Stimulated activated CD8-positive, alpha-beta memory T cell treated with anti-CD3 and anti-CD28 coated beads, Interleukin-7, amount 100 ng/mL, for 1 hour (primary cell): ENCODE measurements at places on chromosomes 4 and X.

DNA sequence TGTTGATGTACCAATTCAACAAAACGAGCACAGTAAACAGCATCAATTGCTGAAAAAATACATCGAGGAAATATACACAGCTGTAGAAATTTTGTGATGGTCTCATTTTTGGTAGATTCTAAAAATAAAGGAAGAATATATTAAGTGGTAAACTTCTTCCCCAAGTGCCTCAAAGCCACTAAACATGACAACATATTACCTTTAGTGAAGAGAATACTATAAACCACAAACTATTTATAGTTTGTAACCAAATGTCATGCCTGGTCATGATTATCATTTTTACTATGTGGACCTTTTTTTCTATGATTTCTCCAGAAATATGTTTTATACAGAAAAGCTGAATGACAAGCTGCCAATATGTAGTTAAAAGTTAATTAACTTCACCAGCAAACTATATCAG lies 106.9 kb downstream of the THOC2 start:
- DNase-seq: no peak

DNA sequence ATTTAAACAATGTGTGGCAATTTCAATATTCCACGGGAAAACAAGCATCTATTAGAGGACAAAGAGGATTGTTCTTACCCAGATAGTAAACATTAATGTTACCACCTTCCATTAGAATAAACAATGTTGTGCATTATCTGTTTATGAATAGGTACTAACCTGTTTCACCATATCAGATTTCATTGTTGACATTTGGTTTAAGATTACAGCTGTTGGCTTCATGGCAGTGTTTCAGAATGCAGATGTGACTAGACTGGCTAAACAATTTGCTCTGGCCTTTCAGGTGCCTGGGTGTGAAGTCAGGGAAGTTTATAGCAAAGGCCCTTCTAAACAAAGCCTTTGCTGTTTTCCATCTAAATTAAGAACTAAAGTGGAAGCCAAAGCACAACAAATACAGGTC lies 464.7 kb upstream of the FAM47C start:
- no peak for DNase-seq

DNA sequence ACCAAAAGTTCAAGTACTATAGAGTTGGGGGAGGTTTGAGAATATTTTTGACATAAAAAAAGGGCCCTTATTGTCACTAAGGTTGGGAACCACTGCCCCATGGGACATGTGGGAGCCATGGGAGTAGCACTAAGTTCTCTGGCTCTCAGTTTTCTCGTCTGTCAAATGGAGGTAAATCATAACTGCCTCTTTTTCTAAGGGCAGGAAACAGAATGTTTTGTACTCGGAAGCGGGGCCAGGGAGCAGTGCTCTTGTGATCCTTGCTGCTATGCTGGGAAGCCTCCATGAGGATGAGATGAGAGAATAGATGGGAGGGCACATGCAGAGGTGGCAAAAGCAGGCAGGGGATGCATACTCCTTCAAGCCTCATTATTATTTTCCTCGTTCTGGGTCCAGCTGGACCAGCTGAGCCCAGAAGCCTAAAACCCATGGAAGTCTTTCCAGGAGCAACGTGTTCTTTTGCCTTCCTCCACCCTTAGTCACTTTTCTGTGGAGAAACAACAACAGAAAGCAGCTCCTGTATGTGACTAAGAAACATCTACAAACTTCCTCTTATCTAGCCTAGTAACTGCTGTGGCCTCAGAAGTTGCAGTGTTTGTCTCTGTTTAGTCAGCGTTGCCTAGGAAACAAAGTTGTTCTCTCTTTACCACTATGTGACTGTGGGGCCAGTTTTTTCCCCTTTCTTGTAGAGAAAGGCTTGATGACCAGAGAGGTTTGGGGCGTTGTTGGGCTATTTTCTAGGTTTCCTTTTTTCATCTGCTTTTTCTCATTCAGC lies 64.8 kb downstream of the TSC22D3 start:
- DNase-seq: peak; percentile 24

DNA sequence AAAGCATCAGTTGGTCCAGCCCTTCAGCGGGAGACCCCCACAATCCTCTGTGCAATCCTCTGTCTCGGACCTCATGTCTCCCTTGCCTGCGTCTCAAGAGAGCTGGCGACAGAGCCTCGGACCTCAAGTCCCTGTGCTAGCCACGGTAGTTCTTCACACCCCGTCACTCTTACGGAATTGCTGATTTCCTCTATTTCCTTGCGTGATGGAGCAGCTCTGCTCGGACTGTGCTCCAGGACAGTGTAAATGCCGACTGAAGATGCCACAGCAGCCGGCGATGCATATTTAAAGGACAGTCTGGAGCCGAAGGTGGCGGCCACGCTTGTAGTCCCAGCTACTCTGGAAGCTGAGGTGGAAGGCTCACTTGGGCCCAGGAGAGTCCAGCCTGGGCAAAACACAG lies 1.9 kb downstream of the GRK4 start:
- no peak for DNase-seq

GRCh38 chrX:3219667-3220066 lies 126.8 kb downstream of the MXRA5 start:
- DNase-seq: no peak

- no peak for DNase-seq
Measured at GRCh38 chrX:50723006-50723405, 91.0 kb downstream of the SHROOM4 start.
